ENCODE measurements at places on chromosomes 6 and 20.

- no peak for DNase-seq
These were observed 238.8 kb upstream of the SLC35B3 start for GRCh38 chr6:8674126-8674525.

DNA sequence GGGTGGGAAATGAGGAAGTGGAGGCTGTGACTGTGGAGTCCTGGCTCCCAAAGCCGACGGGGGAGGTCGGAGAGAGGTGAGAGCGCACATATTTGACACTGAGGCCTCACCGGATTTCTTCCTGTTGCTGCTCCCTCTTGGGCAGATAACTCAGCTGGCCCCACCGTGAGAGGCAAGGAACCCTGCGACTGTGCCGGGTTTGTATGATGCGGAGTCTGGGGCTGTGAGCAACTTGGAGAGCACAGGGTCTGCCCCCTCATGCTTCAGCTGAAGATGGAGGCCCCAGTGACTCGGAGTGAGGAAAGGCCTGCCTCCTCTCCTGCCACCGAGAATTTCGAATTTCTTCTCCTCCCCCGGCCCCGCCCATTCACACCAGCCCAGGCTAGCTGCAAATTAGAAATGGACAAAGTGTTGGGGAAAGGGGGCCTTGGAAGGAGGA lies 160.6 kb downstream of the GRM4 start:
- DNase-seq, result no peak

- no peak for DNase-seq
These were observed 4.3 kb downstream of the EYA4 start for GRCh38 chr6:133245422-133245903.

- no peak for DNase-seq
These were observed 620.4 kb upstream of the MANEA start for GRCh38 chr6:94956910-94957309.

DNA sequence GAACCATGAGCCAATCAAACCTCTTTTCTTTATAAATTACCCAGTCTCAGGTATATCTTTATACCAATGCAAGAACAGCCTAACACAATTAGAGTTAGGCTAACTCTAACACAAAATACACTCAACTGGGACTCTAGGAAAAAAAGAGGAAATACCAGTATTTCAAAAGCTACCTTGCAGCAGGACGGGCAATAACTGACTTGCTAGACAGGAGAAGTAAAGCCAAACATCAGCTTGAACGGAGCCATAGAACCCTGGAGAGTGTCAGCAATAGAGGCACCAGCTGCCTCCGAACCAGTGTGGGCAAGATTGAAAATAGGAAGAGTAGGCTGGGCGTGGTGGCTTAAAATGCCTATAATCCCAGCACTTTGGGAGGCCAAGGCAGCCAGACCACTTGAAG lies 162.0 kb upstream of the SOX4 start:
- no peak for DNase-seq

DNA sequence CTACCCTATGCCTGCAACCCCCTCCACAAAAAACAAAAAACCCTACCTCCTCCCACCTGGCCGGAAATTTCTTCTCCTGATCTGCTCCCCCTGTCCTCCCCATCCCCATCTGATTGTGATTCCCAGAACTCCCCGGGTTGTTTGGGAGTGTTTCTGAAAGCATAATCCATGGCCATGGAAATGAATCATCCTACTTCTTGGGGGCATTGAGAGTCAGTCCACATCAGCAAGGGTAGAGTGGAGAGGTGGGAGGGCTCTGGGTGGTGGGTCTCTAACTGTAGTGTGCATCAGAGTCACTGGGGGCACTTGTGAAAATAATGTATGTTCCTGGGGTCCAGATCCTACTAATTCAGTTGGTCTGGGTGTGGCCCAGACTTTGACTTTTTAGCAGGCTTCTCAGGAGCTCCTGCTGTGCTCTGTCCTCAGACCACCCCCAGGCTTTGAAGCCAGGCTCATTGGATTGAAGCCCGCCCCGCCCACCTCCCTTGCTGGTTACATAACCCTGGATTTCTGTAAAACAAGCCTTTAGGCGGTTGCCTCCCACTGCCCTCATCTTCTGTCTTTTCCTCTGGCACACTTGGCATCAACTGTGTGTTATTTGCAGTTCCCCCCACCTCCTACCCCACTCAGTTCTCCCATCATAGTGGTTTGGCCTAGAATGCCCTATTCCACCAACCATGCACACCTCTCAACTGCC lies 10.5 kb downstream of the PIGT start:
- no peak for DNase-seq

- DNase-seq, result no peak
These were observed 521 bp upstream of the RAD21L1 start for GRCh38 chr20:1225263-1225782.

- DNase-seq, result no peak
These were observed 57.9 kb downstream of the FRK start for GRCh38 chr6:116002756-116003155.

- DNase-seq, result no peak
These were observed 15.1 kb upstream of the PCMTD2 start for GRCh38 chr20:64240243-64241015.

DNA sequence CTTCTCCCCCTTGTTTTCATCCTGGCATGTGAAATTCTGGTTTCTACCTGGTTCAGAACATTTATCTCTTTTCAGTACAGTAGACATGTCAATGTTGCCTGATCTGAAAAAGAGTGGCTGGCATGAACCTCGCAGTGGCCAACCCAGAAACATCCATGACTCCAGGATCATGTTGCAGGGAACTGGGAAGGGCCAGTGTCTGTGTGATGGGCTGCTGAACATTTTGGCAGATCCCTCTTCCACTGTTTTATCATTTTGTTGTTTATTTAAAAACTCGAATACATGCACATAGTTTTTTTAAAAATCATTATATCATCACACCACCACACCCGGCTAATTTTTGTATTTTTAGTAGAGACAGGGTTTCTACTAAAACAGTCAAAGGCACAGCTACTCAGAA lies 19.0 kb downstream of the WFDC3 start:
- no peak for DNase-seq

DNA sequence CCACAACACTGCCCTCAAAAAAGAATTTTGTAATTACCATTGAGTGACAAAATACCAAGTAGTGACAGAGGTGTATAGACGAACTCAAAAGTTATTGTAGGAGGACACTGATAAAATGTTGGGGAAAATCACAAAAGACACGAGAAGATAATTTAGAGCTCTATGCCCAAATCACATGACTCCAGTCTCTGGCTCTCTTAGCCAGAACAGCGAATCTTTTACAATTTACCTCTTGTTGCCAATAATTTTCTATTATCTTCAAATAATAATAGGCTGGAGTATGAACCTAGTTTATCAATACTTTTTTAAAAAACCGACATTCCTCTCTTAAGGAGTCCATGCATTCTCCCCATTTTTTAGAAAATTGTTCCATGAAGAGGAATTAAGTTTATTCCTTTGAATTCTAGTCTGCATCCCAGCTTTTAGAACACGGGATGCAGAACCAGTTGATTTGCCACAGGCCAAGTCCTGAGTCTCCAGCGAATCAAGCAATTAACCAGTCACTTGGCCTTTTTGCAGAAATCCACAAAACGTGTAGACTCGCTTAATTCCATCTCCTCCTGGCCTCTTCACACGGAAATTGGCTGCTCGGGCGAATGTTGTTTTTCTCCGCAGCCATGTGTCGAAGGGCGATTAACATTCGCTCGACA lies 507 bp upstream of the RIPPLY2 start:
- DNase-seq, result no peak

- no peak for DNase-seq
These were observed 2.5 kb downstream of the CCDC167 start for GRCh38 chr6:37496951-37497885.

GRCh38 chr6:133436652-133437051 lies 195.5 kb downstream of the EYA4 start:
- DNase-seq, result no peak

DNA sequence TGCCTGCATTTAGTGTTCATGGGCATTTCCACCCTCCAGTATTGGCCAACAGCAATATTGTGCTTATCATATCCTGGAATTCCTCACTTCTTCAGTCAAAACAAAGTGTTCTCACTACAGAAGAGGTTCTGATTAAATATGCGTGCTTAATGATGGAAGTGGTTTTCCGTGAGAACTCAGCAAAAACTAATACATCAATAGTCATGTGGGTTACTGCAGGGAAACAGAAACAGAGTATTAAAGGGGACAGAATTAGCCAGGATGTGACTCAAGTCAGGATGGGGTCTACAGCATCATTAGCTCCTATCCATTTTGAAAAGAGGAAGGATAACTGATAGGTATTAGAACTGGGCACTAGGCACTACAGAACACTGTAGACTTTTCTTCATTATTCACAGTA lies 384.6 kb downstream of the CDKAL1 start:
- no peak for DNase-seq

- DNase-seq, result no peak
These were observed 3.6 kb downstream of the TOP1 start for GRCh38 chr20:41032271-41032670.

DNA sequence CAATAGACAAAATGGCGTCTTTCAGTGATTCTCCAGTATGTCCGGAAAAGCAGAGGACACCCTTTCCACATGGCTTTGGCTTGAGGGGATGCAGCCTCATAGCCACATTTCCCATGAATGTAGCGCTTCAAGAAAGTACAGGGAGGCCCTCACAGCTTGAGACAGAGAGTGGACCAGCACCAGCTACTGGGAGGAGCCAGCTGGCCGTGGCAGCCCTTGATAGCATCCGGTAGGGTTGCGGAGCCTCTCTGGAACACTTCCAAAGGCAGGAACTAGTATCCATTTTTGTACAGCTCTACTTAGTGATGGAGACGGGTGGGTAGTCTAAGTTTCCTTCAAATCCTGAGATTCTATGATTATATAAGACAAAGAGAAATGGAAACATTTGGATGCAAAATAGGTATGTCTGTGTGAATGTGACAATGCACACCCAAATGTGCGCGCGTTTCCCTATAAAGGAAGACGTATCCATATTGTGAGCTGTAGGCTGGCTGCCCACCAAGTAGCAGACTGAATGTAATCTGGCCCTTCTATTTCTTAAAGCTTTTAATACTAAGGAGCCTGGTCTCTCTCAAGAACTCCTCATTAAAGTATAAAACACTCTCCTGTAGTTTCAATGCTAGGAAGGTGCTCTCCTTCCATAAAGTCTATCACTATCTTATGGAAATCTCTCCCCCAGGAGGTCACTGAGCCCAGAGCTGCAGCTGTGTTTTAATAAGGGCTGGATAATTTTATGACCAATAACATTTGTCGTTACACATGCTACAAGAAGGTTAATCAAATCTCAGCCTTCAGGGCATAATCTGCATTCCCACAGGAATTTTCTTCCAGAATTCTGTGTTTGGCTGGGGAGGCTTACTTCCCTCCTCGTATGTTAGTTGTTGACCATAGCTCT lies 74.0 kb downstream of the SOBP start:
- no peak for DNase-seq

DNA sequence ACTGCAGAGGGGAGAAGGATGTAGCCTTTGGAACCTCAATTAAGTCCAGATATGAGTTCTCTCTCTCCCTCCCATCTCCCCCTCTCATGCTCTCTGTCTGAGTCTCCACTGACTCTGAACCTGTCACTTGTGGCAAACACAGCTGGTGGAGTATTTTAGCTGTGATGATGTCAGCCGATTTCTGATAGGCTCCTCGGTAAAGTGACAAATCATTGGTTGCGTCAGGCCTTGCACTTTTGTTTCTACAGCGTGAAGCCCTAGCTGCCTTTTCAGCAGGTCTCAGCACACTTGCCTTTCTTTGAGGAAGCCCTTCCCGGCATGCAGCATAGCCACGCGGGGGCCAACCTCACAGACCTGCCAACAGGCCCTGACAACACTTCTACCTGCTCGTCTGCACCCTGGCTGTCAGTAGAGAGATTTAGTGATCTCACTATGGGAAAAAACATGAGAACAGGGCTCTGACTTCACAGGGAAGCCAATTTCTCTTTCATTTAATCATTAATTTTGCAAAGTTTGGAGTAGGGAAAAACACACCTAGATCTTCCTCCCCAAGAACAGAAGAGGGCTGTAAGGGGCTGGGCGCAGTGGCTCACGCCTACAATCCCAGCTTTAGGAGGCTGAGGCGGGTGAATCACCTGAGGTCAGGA lies 84.4 kb downstream of the GMPR start:
- DNase-seq, result no peak

- peak; percentile 16 for DNase-seq
These were observed 51.5 kb downstream of the COL19A1 start for GRCh38 chr6:69917834-69918233.

GRCh38 chr6:31530659-31531058 lies 1.9 kb downstream of the MCCD1 start:
- DNase-seq, result no peak

DNA sequence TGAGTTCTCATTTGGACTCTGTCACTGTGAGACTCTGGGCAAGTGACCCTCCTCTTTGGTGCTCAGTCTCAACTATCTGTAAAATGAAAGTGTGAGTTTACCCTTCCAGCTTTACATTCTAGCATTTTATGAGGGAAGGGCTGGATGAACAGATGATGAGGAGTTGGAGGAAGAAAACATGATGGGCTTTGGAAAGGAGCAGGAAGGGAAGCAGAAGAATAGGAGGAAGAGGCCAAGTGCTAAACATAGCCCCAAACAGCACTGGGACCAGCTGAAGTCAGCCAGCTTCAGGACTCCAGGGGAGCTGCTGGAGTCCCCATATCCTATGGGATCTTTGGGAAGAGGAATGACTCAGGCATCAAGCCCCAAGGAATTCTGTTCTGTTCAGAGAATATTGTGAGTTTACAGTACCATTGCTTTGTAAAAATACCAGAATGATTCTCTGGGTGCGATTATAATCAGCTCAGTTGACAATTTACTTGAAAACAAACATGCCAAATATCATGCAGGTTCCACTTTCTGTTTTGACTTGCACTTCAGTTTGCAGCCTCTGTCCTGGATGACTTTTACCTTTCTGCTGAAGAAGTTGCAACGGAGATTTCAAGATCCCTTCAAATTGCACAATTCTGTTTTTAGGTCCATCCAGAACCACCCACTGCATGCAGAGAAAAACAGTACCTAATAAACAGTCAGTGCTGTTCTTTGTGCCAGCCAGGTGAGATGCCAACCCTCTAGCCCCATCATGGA lies 3.2 kb downstream of the CD40 start:
- no peak for DNase-seq

DNA sequence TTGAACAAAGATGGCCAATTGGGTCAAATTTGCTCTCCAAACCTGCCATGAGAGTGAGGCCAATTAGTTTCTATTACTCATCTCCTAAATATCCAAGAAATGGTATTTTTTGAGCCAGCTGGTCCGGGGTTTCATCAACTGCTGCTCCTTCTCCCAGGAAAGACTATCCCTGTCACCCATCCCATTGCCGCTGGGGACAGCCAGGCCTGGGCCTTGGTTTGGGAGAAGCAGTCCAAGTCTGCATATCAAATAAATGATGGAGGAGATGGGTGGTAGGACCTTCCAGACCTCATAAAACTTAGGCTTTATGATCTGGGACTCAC lies 46.7 kb upstream of the TTPAL start:
- no peak for DNase-seq

GRCh38 chr20:61251529-61252393 lies at the start of gene CDH4:
Gene CDH4, plus strand, starts transcription at chr20:61252261.
- no peak for DNase-seq

DNA sequence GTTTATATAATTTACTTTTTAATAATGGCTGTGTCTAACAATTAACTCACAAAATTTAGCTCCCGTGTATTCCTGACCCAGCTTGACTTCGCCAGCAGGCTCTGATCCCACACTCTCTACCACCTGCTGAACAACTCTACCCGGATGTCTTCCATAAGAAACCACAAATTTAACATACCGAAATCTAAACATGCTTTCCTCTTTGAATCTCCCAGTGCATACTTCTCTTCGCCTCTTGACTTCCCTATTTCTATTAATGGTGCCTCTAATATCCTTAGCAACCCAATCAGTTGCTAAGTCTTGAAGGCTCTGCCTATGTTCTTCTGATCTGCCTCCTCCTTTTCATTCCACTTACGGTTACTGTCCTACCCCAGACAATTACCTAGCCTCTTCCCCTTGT lies 4.6 kb upstream of the MYB start:
- no peak for DNase-seq
